ENCODE measurements at places on chromosomes 12 and 14.
A peak's percentile ranks its signal among the peaks of the same experiment; 100 is the strongest.

DNA sequence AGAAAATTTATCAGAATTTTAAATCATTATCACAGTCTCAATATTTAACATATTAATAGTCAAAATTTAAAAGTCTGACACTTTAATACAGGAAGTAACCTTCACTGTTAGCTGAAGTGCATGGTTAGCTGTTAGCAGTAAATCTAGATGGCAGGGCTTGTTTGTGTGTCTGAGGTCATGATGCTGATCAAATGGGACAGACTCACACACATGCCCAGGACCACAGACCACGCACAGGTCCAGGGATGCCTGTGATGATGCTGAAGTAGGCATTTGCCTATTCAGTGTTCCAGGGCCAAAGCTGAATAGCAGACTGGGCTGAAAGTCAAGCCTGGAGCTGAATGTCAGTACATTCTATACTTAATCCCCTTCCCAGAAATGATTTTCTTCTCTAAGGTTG lies 20.5 kb downstream of the FNTB start:
- DNase-seq, result no peak

GRCh38 chr12:65949971-65950370 lies 125.7 kb downstream of the HMGA2 start:
- DNase-seq, result no peak

GRCh38 chr12:56684745-56685359 lies 3.2 kb downstream of the PTGES3 start:
- peak; percentile 20 for DNase-seq

GRCh38 chr12:44369998-44370397 lies 506.1 kb downstream of the NELL2 start:
- DNase-seq, result no peak

All from fibroblast of the aortic adventitia (primary cell).